Right renal pelvis (tissue), 4 donors: ENCODE measurements at places on chromosomes 2 and 18.

DNA sequence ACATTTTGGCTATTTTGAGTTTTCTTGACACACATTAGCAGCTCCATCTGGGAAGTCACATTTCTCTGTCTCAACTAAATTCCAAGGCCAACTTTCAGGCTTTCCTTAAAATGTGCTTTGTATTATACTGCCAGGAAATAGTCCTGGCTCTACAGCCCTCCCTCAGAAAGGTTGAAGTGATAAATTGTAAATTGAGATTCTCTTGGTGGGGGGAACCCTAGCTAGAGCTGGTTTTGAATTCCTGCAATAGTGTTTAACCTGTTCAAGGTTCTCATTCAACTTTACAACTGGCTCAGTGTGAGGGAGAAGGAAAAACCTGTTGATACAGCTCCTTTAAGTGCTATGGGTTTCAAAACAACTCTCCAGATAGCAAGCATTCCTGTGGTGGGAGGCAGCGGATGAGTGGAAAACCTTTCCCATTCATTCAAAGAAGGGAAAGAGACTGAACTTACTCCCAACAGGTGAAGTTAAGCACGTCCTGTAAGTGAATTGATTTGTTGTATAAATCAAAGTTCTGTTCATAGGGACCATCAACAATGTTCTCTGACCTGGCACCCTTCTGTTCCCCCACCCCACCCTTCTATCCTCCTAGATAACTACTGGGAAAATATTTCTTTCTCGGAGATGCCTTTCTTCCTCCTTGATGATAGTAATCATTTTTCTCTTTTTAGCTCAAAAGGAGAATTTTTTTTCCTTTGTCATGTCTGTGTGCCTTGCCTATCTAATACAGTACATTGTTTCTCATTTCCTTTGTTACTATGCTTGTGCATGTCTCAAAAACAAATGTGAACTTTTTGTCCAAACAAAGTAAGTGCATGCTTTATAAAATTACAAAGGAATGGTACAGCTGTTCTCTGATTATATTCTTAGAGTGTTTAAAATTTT, 44.2 kb upstream of the SLC39A10 start:
- peak; percentile 72 for DNase-seq

- no peak for DNase-seq
Observed at GRCh38 chr2:149738767-149739166, 151.2 kb upstream of the MMADHC start.

- no peak for DNase-seq
Observed at GRCh38 chr2:148900350-148900837, 25.4 kb downstream of the KIF5C start.

DNA sequence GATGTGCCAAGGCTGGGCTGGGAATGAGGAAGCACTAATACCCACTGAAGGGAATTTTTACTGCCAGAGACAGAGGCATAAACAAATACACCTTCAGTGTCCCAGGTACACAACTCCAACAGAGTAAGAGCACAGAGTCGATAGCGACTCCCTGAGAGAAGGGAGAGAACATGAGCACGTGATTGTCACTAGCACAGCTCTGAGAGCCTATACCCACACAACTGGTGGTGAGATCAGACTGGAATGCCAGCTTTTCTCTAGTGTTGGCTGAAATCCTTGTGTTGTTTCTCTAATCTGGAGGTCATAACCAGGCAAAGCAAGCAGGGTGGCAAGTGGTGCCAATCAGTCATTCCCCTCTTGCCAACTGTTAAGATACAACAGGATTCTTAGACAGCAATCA, 377.2 kb downstream of the CNTNAP5 start:
- no peak for DNase-seq

GRCh38 chr18:44812426-44812825, 131.7 kb downstream of the SETBP1 start:
- DNase-seq = no peak

- DNase-seq = no peak
Observed at GRCh38 chr2:174634130-174635014, 36.8 kb upstream of the WIPF1 start.

DNA sequence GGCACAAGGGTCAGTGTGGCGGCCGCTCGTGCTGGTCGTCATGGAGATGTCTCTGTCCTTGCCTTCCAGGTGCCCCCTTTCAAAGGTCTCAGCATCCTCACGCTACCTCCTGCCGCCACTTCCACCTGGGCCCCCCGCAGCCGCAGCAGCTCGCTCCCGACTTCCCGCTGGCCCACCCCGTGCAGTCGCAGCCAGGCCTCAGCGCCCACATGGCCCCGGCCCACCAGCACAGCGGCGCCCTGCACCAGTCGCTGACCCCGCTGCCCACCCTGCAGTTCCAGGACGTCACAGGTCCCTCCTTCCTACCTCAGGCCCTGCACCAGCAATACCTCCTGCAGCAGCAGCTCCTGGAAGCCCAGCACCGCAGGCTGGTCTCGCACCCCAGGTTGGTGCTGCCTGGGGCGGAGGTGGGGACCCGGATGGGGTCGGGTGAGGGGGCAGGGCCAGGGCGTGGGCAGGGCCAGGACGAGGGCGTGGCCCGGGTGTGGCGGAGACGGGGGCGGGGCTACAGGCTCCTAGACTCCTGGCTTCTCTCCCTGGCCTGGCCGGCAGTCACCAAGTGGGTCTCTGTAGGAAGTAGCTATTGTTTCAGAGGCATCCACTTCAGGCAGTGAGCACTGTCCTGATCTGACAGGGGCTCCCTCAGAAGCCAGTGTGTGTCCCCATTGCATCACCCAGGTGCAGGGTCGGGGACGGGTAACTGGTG, 223.7 kb downstream of the LOXHD1 start:
- DNase-seq = no peak

- DNase-seq = no peak
Observed at GRCh38 chr2:241563571-241563980, 5.0 kb downstream of the BOK start.

DNA sequence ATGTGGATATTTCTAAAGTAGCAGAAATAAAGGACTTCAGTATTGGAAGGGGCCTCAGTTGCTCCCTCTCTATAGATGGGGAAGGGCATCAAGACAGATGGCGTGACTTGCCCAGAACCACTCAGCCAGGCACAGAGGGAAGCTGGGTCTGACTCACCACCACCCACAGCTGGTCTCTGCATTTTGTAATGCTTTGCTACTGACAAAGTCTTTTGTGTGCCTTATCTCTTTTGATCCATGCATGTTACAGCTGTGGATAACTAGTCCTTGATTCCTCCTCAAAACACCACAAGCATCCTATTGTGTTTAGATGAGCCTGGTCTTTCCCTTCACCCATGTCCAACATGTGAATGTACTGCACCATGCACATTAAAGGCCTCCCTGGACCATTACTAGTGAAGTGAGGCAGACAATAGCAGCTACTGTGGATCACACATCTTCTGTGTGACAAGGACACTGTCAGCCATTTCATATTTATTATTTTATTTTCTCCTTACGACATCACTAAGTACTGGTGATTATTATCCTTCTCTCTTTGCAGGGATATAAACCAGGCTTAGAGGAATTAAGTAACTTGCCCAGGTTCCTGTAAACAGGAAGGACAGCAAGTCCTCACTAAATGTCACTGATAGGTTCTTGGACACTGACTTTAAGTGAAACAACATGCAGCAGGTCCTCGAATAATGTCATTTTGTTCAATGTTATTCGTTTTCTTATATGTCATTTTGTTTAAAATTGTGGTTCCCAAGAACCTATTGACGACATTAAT, 29.6 kb upstream of the IL37 start:
- DNase-seq = no peak

GRCh38 chr18:30682672-30683071, 359.9 kb downstream of the DSC3 start:
- DNase-seq = no peak

- DNase-seq = no peak
Observed at GRCh38 chr2:39241588-39241987, 2.2 kb downstream of the CDKL4 start.

DNA sequence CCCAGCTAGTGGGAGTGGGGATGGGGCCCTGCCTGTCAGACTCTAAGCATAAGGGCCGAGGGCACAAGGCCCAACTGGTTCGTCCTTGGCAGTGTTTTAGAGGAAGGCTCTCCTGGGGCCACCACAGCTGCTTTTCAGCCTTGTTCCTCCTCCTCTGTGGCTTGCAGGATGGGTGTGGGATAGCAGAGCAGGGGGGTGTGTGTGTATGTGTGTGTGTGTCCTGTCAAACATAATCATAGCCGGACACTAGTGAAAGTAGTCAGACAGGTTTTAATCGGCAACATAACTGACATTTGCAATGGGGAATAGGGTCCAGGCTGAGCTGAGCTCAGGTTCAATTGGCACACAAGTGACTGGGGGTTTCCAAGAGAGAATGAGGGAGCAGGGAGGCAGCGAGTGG, 114.2 kb downstream of the SEPTIN10 start:
- DNase-seq = no peak

DNA sequence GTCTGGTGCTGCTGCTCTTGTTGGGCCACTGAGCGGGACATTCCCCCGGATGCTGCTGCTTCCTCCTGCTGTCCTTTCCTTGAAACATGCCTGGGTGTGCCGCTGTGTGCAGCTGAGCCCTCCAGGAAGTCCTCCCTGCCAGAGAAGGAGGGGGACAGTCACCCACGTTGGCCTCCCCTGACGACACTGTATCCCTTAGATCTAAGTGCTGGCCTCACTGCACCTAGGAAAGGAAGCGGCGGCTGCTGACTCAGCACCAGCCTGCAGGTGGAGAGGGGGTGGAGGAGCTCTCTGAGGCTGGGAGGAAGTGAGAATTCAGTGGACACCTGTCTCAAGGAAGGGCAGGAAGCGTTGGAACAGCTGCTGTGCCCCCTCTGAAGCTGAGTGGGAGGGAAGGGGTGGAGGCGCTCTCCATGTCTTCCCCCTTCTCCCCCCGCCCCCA, 239.8 kb downstream of the HAUS1 start:
- no peak for DNase-seq

GRCh38 chr2:127511090-127511695, 15.1 kb downstream of the IWS1 start:
- no peak for DNase-seq

DNA sequence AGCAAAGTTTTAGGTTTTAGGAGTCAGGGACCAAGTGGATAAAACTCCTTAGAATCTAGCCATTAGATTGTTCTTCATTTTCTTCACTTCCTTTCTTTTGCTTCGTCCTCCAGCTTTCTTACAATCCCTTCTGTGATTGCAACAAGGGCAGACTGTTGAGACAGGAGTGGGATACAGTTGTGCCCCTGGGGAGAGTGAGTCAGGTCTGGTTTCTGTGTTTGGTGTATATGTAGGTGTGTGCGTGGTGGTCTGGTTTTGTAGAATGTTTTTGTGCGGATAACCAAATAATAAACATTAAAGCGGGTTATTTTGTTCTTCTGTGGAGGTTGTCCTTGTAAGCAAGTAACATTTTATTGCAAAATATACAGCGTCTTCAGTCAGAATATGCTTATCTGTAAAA, 7.3 kb downstream of the INSIG2 start:
- DNase-seq = no peak

- DNase-seq = no peak
Observed at GRCh38 chr18:69128978-69129377, 271.7 kb upstream of the DOK6 start.

- DNase-seq = no peak
Observed at GRCh38 chr18:56445422-56445821, 193.0 kb downstream of the TXNL1 start.

- DNase-seq = no peak
Observed at GRCh38 chr2:21165350-21165749, 41.6 kb downstream of the TDRD15 start.

GRCh38 chr2:212892193-212892592, 259.2 kb downstream of the IKZF2 start:
- DNase-seq = peak; percentile 22

DNA sequence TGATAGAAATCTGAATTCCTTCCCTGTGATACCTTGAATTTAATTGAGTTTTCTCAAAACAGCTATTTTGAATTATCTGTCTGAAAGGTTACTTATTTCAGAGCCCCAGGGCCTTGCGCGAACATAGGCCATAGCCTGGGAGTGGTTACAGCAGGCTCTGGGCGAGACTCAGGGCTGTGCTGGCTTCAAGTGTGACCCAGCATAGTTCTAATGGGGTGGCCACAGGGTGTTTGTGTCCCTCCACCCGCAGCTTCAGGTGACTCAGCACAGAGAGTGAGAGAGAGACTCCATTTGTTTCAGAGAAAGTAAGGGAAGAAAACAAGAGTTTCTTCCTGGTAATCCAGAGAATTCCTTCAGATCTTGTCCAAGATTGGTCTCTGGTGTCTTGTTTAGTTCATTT, 137.9 kb upstream of the POU3F3 start:
- DNase-seq = no peak

DNA sequence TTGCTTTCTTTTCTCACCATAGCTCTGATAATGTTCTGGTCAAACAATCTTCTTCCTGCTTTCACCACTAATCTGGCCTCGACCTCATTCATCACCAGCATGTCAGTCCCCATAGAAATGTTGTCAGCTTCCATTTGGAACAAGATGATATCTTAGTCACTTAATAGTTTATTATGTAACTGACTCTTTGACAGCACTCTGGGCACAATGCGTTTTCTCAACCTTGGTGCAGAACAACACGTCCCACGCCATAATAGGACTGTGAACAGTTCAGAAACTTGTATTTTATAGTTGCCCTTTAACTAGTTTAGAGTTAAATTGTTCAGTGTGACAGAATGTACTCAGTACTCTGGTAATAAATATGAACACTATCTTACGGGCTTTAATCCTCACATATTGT, 106.0 kb downstream of the MC4R start:
- DNase-seq = no peak

DNA sequence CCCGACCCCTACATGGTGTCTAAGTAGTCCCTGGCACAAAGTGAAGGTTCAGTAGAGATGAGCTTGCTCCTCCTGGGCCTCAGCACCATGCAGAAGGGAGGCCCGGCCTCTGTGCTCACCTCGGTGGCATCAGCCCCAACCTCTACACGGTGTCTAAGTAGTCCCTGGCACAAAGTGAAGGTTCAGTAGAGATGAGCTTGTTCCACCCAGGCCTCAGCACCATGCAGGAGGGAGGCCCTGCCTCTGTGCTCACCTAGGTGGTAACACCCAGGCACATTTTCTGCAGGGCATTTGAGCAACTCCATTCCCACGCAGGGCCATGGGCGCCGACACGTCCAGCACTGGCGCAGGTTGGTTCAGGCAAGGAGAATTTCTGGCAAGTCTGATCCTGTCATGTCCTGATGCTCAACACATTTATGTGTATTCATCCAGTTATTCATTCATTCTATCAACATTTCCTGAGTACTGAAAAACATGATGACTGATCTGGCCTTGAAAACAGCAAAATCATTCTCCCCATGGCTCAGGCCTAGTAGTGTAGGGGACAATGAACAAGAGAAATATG, 408.2 kb upstream of the MYT1L start:
- no peak for DNase-seq

DNA sequence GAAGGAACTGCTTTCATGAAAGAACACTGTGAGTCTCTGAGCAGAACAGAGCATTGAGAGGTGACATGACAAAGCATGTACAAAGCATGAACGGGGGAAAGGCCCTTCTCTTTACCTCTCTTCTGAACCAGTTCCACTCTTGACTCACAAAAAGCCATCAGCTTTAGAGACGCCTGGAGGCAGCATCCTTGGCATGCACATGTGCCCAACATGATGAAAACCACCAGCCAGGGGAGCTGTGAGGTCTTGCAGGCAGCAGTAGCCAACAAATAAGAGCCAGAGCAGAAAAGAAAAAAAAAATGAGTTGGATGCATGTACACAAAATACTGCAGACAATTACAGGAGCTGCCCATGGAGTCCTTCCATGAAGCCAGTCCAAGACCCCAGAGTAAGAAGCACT, 95.5 kb upstream of the AGAP1 start:
- no peak for DNase-seq
